ENCODE measurements at places on chromosomes 7 and 10.

GRCh38 chr10:103874730-103875129, 19.4 kb upstream of the SH3PXD2A start:
- no peak for DNase-seq

- DNase-seq: no peak
Measured at GRCh38 chr7:95276114-95276513, 48.2 kb downstream of the PON1 start.

DNA sequence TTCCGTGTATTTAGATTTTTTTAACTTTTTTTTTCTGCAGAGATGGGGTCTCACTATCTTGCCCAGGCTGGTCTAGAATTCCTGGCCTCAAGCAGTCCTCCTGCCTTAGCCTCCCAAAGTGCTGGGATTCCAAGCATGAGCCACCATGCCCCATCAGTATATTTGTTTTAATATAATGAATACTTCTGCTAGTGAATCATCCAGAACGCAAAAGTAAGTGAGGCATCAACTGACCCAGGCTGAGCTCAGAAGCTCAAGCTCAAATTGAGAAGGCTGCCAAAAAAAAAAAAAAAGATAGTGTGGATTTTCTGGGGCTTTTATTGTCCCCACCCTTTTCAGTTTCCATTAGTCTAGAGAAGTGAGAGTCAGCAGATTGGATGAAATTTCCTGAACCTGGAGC, 39.0 kb upstream of the TECTB start:
- DNase-seq: no peak

DNA sequence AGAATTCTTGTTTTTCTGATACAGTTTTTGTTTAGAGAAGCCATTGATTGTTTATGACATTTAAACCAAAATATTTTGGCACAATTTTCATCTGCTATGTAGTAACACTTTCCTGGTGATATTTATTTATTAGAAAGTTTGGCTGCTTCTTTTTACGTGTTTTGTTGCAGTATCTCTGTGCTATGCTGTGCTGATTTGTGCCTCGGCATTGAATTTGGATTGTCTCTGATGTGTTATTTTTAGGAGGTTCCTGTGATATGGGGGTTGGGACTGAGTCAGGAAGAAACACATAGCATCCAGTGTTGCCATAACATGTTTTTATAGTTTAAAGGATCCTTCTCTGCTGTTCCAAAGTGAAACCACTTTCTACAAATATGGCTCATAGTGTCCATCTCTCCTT, 1197.7 kb upstream of the LRRN3 start:
- no peak for DNase-seq

- DNase-seq: no peak
Measured at GRCh38 chr7:131369354-131369753, 41.7 kb downstream of the MKLN1 start.

- no peak for DNase-seq
Measured at GRCh38 chr7:27182861-27183681, 2.0 kb downstream of the HOXA11 start.

DNA sequence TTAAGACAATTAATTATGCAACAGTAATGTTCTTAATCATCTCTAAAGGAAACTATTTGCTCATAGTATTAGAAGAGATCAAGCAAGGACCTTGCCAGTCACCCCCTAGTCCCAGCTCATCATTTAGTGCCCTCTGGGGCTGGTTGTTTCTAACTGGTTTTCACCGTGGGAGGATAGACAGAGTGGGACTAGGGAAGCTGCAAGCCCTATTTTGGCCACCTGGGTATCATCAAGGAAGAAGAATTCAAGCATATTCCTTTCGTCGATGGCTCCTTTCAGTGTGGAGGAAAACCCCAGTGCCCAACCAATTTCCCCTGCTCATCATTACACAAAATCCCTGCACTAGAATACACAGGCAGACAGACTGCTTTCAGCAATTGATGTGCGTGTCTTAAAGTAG, 30.6 kb upstream of the FGFR2 start:
- DNase-seq: no peak

DNA sequence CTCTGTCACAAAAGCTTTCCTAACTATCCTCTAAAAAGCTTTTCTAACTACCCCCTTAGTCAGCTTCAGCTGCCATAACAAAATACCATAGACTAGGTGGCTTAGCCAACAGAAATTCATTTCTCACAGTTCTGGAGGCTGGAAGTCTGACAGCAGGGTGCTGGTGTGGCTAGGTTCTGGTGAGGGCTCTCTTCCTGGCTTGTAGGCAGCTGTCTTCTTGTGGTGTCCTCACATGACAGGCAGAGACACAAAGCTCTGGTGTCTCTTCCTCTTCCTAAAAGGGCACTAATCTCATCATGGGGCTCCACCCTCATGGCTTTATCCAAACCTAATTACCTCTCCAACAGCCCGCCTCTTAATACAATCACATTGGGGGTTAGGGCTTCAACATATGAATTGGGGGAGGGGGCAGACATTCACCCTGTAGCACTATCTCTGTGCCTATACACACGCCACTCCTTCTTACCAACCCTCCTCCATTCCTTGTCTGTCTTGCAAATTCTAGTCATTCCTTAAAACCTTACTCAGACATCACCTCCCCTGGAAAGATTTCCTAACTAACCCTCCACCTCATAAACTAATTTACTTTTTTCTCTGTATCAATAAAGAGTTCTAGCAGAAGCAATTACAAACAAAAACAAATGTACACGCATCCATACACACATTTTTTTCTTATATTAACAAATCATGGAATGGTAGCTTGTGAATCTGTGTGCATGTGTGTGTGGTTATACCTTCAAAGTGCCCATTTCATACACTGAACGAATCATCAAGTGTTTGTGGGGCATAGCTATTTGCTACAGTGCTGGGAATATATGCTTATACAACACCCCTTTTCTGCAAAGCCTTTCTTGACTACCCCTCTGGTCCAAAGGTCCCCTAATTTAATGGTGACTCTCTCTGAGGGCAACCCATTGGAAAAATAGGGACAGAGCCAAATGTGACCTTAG, 26.4 kb downstream of the RHOBTB1 start:
- no peak for DNase-seq

DNA sequence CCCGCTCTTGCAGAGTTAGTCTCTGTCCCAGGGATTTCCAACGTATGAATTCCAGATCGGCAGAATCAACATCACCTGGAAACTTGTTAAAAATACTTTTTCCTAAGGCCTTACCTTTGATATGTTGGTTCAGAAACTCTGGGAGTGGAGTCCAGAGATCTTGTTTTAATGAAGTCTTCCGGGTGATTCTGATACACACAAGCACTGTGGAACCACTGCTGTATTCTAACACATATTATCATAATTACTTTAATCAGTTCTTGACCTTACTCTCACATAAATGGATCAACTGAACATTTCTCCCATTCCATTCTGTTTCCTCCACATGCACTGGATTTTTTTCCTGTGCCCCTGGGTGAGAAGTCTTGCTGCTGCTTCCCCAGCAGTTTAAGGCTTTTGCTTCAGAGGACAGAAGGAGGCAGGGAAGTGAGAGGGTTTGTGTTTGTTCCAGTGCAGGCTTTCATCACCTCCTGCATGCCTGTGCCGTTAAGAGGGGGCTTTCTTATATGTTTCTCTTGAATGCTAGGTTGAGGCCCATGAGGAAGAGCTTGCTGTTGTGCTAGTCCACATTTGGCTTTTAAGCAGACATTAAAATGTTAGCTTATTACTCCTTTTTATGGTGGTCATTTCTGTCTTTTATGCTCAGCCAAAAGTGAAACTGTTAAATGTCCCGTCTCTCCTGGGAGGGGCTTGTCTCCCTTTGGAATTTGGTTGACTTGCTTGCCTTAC, 32.4 kb downstream of the CCSER2 start:
- DNase-seq: no peak

DNA sequence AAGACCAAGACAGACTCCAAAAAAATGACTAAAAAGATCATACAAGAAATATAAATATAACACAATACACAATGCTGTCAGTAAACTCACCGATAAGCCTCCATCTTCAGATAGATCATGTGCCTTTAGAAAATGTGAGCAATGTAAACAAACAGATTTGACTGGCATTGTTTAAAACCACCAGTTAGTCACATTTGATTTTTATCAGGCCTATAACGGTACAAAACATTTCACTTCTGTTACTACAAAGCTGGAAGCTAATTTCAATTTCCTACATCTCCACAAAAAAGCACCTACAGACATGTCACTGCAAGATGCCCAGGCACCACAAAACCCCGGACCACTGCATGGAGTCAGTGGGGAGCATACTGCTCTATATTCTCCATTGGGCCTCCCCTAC, 18.9 kb downstream of the SGMS1 start:
- no peak for DNase-seq
